ENCODE measurements at places on chromosomes 1 and 21. TPM values are rescaled to one million over a fixed set of nuclear protein-coding genes. Genes with fewer than 3 reads are reported as not detected.

AIRE gene
- total RNA-seq, result 11.9 TPM

SEMA6C gene
- 1.5 TPM for total RNA-seq

TMEM200B gene
- total RNA-seq, result 0.57 TPM

CRTC2 gene
- total RNA-seq, result 9.8 TPM

PGLYRP4 gene
- total RNA-seq, result 1.3 TPM

CYYR1 gene
- 3.5 TPM for total RNA-seq

DNA sequence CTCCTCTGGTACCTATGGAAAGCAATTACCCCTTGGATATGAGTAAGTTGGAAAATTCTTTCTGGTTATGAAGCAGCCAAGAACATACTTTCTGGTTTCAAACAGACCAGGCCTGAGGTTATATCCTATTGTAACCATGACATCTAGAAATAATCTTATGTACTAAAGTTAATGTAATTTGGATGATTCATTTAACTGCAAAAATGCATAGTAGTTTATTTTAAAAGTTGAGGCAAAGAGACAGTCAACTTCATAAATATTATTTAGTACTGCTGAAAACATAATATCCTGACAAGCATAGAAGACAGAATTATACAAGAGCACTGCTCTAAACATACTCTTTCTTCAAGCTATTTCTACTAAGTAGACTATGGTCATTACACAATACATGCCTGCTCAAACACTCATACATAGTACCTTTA, 25.5 kb downstream of the ODF2L start:
- no peaks in the 10 kb centered on the region for H3K4me1 ChIP-seq
- peaks cover 8% of the 10 kb centered on the region for H3K36me3 ChIP-seq
- no peaks in the 10 kb centered on the region for H3K27me3 ChIP-seq
- no peak for DNase-seq
- no peak overlapping the region for H3K27ac ChIP-seq

GRCh38 chr1:244789731-244790130, 45.7 kb upstream of the COX20 start:
- H3K27me3 ChIP-seq, result no peaks in the 10 kb centered on the region
- H3K4me1 ChIP-seq, result no peaks in the 10 kb centered on the region
- no peak overlapping the region for H3K27ac ChIP-seq

DNA sequence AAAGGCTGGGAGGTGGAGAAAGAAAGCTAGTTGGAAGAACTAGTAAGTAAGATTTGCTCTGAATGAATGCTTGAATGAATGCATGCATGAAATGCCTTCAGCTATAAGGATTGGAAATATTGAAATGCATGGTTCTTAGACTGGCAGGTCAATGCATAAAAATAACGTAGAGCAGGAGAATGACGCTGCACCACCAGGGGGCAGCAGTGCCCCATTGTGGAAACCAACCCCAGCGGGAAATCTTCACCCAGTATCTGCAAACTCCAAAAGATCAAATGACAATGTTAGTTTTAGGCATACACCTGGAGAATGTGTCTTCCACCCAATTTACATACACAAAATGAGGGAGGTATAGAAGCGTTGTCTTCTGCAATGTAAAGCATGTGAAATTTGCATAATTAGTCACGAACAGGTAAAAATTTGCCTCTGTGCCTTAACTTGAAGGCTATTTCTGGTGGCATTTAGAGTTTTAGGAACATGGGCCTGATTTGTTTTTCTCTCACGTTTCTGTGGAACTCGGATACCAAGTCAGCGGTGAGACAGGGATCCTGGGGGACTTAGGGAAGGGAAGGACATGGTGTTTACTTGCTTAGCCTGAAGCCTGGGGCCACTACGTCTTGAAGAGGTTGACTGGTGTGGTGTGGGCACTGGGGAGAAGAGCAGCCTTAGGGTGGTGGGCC, 78.6 kb downstream of the HHAT start:
- H3K4me1 ChIP-seq, result no peaks in the 10 kb centered on the region
- no peaks in the 10 kb centered on the region for H3K36me3 ChIP-seq
- no peak overlapping the region for H3K27ac ChIP-seq
- DNase-seq, result peak; percentile 72
- H3K4me3 ChIP-seq, result no peak overlapping the region

GRCh38 chr1:226148121-226148648, 38.4 kb downstream of the ACBD3 start:
- DNase-seq, result no peak
- no peaks in the 10 kb centered on the region for H3K4me1 ChIP-seq
- no peak overlapping the region for H3K4me3 ChIP-seq
- no peak overlapping the region for H3K27ac ChIP-seq
- H3K36me3 ChIP-seq, result peaks cover 48% of the 10 kb centered on the region
- H3K27me3 ChIP-seq, result no peaks in the 10 kb centered on the region

GRCh38 chr1:106523497-106523896, 533.0 kb upstream of the PRMT6 start:
- no peaks in the 10 kb centered on the region for H3K4me1 ChIP-seq
- H3K27ac ChIP-seq, result no peak overlapping the region
- H3K4me3 ChIP-seq, result no peak overlapping the region
- no peaks in the 10 kb centered on the region for H3K27me3 ChIP-seq
- no peak for DNase-seq

DNA sequence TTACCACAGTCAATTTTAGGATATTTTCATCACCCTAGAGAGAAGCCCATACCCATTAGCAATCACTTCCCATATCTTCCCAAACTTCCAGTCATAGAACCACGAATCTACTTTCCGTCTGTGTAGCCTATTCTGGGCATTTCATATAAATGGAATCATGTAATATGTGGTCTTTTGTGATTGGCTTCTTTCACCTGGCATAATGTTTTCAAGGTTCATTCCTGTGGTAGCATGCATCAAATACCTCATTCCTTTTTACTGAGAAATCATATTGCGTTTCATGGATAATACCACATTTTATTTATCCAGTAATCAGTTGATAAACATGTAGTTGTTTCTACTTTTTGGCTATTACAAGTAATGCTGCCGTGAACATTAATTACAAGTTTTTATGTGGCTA, 21.5 kb downstream of the DESI2 start:
- H3K27ac ChIP-seq, result no peak overlapping the region
- no peaks in the 10 kb centered on the region for H3K36me3 ChIP-seq
- H3K27me3 ChIP-seq, result no peaks in the 10 kb centered on the region
- no peak overlapping the region for H3K4me3 ChIP-seq
- no peaks in the 10 kb centered on the region for H3K4me1 ChIP-seq
- no peak for DNase-seq

DNA sequence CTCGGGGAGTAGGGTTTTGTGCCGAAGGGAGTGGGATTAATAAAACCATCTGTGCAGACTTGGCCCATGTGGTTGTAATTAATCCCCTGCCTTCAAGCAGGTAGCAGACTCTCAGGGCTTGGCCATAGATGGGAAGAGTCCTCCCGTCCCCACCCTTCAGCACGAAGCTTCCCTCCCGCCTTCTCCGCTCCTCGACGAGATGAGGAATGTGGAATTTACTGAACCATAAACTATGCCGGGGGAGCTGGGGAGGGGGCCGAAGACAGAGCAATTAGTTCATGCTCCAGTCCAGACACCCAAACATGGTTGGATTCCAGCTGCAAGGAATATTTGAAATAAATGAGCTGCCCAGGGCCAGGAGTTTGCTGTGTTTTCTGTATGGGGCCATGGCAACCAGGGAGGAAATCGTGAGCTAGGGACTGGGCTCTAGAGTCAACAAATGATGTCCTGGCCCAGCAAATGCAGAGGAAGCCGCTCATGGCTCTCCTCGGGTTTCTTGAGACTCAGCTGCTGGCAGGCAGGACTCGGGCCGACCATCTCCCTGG, 78.8 kb downstream of the SPSB1 start:
- H3K4me1 ChIP-seq, result peaks cover 38% of the 10 kb centered on the region
- H3K4me3 ChIP-seq, result no peak overlapping the region
- H3K27me3 ChIP-seq, result peaks cover 5% of the 10 kb centered on the region
- peak overlapping the region; percentile 32 for H3K27ac ChIP-seq
- no peak for DNase-seq

- no peaks in the 10 kb centered on the region for H3K27me3 ChIP-seq
- peaks cover 6% of the 10 kb centered on the region for H3K36me3 ChIP-seq
- no peak for DNase-seq
- H3K4me1 ChIP-seq, result peaks cover 7% of the 10 kb centered on the region
- H3K27ac ChIP-seq, result no peak overlapping the region
These were observed 85.9 kb upstream of the ADAM30 start for GRCh38 chr1:119981986-119982815.

- no peak for DNase-seq
- no peak overlapping the region for H3K27ac ChIP-seq
- H3K4me1 ChIP-seq, result no peaks in the 10 kb centered on the region
- H3K4me3 ChIP-seq, result no peak overlapping the region
These were observed 112.9 kb downstream of the MAB21L3 start for GRCh38 chr1:116224111-116224510.

- DNase-seq, result no peak
- H3K4me1 ChIP-seq, result no peaks in the 10 kb centered on the region
- no peaks in the 10 kb centered on the region for H3K36me3 ChIP-seq
- H3K27me3 ChIP-seq, result no peaks in the 10 kb centered on the region
- H3K4me3 ChIP-seq, result no peak overlapping the region
These were observed 34.3 kb upstream of the TTC4 start for GRCh38 chr1:54681358-54681757.
